ENCODE measurements at places on chromosomes 3 and 15.

DNA sequence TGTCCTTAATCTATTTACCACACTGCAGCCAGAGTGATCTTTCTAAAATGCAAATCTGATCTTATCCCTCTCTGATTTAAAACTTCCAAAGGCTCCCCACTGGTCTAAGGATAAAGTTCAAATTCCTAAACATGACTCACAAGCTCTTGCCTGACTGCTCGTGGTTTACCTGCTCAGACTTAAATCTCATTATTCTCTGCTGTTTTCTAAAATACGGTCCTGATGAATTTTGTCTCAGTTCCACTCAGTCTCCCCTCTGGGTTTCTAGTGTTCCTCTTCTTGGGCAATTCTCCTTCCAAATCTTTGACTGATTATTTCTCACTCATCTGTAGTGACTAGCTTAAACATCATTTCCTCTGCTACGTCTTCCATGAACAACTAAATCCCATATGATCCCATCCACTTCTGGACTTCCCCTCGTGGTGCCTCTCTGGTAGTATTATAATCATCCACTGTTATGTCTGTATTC lies 108.3 kb downstream of the P3H2 start:
- DNase-seq, result no peak

DNA sequence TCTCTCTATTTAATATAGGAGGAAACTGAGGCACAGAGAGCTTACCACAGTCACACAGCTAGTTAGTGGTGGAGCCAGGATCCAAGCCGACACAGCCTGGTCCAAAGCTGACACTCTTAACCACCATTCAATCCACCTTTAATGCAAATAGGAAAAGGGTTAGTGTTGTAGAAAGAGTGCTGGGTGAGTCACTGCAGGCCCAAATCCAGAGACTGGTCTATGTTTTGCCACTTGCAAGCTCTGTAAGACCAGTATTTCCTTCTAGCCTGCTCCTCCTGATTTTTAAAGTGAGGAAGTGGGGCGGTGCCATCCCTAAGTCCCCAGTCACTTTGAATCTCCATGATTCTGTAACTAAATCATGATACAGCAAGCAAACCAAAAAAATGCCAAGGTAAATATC lies 111.0 kb downstream of the MECOM start:
- DNase-seq, result no peak

DNA sequence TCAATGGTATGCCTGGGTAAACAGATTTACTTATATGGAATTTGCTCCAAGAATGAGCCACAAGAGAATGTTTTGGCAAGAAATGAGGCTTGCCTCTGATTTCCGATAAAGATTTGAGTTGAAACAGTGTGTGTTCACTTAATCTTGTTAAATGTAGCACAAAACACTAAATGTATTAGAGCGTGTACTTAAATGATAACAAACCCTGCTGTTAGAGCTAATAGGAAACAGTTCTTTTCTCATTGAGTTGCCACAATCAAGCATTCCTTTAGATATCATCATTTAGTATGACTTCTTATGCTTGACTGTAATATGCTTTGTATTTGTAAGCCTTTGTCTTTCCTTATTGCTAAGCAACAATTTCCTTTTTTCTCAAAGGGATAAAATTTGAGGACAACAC lies 353.6 kb upstream of the ZNF717 start:
- DNase-seq, result no peak

- no peak for DNase-seq
These were observed 21.0 kb downstream of the BOC start for GRCh38 chr3:113232342-113232741.

- no peak for DNase-seq
These were observed 96.4 kb downstream of the FNDC3B start for GRCh38 chr3:172135820-172136219.

DNA sequence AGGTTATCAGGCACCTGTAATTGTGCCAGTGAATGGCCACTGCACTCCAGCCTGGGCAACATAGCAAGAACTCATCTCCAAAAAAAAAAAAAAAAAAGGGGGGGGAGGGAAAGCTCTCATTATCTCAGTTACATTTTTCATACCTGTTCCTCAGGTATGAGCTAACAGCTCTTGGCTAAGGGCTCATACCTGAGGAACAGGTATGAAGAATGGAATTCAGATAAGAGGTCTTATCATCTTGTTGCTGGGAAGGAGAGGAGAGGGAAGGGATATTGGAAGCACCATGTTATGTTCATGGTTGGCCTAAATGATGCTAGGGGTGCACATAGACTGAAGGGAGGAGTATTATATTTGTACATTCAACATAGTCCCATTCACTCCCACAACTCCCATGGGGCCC lies 2.6 kb downstream of the SLC15A2 start:
- no peak for DNase-seq

DNA sequence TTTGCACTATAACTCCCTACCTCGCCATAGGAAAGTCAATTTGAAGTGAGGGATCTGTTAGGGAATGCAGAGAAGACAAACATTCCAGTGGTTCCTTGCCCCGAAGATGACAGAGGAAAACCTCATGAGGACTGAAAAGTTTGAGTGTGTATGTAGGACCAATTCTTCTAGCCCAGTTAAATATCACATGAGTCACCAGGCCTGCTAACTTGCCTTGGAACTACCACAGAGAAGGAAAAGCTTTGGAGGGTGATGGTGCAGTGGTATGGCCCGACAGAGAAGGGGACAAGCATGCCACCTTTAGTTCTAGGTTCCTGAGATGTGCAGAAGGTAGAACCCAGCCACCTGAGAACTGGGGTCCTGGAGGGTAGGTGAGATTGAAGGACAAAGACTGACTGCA lies 2.6 kb upstream of the UPK1B start:
- no peak for DNase-seq

GRCh38 chr3:140972833-140973232 lies 31.2 kb downstream of the SLC25A36 start:
- DNase-seq, result no peak

DNA sequence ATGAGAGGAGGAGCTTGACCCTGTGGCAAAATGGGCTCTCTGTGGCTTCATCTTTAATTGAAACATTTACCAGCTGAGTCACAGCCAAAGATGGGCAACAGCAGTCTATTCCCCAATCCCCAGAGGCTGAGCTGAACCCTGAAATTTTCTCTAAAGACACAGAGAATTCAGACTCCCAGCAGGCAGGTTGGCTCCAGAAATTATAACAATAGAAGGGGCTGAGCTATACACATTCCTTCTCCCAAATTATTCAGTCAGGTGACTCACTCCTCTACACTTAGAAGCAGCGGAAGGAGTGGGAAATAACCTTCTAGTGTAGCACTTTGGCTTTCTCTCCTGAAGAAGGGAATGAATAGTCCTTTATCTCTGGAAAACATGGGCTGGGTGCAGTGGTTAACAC lies 264.3 kb upstream of the ARHGEF26 start:
- no peak for DNase-seq

DNA sequence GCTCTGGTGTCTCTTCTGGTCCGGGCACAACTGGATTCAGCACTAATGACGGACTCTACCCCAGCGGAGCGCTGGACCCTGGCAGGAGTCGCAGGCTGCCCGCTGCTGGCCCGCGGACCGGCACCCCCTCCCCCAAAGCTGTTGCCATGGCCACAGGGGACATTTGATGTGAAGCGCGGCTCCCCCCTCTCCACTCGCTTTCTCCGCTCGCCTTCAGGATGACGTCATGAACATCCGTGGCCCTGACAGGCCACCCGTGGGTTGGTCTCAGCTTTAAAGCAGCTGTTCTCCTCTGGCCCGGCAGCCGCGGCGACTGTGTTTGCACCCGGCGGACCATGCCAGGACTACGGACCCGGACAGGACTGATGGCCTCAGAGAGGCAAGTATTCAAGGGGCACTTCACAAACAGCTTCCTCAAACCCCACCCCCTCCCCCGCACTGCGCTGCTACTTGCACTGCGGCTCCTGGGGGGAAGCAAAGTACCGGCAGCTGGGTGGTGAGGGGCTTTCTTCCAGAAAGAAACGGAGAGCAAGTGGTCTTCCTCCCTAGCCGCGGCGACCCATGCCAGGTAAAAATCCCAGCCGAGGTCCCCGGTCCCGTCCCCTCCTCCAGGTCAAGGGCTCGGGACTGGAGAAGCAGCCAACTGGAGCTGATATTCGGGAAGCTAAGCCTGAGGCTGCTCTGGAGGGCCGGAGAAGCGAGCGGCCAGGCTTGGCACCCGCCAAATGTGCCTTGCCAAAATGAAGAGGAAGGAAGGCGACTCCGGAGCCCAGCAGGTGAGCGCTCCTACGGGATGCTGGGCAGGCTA lies 16.6 kb upstream of the AEN start:
- DNase-seq, result no peak

- no peak for DNase-seq
These were observed 27.8 kb downstream of the STARD5 start for GRCh38 chr15:81296186-81296585.

- no peak for DNase-seq
These were observed 17.4 kb downstream of the H1-8 start for GRCh38 chr3:129560269-129560787.

DNA sequence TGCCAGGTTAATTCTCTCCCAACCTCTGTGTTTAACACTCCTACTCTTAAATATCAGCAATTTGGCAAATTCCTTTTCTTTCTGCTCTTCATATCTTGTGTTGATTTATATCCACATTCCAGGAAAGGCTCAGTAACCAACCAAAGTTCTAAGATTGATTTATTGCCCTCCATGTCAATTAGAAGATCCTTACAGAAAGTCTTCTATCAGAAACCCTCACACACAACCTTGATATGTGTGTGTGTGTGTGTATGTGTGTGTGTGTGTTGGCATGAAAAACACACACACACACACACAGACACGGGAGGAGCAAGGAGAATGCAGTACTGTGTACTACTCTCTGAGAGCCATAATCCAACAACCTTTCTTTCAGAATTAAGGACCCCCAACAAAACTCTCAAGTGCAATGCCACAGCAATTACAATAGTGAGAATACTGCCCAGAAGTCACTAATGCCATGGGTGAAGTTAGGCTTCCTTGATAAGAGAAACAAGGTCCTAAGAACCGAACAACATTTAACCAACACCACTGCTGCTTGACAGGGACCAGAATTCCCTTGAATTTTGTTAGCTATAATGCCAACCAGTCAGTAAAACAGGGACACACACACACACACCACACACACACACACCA lies 1.1 kb downstream of the LSAMP start:
- no peak for DNase-seq

- DNase-seq, result no peak
These were observed 2.9 kb upstream of the EPHB3 start for GRCh38 chr3:184558726-184559125.

DNA sequence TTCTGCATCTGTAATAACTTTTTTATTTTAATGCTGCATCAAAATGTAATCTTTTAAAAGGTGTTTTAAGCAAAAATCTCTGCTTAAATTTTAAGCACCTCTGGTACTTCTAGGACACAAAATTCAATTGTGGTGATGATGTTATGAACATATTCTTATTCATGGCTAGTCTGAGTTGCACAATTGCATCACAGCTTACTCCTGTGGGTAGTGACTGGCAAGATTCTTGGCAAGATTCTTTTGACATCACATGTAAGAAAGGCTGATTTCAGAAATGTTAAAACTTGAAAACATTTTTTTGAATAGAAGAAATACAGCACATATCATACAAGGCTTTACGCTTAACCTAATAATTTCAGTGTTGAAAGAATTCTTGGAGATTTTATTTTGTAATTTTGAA lies 35.7 kb downstream of the IQCH start:
- DNase-seq, result no peak

GRCh38 chr3:51819709-51820406 lies 40.8 kb upstream of the IQCF6 start:
- no peak for DNase-seq

DNA sequence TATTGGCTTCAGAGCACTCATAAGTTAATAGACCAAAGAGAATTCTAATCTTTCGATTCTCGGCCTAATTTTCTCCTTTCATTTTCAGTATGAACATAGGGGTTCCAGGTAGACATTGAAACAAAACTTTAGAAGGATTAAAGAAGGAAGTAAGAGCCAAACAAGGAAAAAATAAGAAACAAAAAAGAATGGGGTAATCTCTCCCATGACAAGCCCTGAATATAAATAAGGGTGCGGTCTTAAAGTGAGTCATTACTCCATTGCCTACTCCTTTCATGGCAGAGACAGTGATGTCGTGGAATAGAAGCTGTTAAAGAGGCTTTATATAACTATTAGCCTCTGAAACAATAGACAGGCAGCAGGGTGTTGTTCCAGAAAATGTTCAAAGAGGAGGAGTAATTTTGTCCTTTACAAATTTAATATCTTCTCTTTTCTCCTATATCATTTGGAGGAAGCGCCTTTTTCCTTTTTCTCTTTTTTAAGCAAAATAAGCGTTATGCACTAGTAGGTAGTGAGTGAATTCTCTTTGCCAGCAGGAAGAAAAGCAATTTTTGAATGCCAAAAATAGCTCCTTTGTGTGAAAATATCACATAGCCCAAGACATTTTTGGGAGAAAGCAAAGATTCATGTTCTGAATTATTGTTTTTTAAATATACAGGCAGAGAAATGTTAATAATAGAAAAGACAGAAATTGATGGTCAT lies 607.9 kb upstream of the KCNMB2 start:
- DNase-seq, result no peak

GRCh38 chr3:123093696-123094095 lies 26.9 kb downstream of the PDIA5 start:
- DNase-seq, result no peak

DNA sequence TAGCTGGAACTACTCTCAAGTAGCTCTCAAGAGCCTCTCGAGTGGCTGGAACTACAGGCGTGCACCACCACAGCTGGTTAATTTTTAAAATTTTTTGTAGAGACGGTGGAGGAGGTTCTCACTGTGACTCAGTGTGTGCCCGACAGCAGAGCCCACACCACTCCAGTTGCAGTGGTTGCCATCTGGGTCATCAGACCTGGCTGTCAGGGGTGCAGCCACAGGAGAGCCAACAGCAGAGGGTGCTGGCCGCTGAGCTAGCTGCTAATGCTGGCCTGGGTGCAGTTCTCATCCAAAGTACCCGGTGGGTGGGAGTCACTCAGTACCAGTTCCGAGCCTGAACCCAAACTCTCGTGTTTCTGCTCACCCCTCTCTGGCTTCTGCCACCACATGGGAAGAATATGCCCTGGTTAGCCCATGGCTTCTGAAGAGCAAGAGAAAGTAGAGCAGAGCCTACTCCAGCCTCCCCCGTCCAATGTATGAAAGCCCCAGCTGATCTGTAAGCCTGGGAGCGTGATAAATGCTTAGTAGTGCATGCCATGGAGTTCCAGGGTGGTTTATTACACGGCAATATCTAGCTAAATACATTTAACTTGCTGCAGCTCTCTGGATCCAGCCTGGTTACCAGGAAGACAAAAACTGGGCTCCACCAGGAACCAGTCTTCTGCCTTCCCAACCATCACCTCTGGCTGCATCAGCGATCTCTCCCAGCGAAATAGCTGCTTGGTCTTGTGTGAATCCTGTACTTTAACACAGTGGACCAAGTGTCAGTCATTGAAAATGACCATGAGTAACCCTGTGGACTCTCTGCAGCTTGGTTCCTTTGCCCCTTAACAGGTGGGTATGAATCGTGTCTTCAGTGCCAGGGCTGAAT lies 17.1 kb downstream of the UMPS start:
- no peak for DNase-seq

- DNase-seq, result no peak
These were observed 242.0 kb downstream of the EDEM1 start for GRCh38 chr3:5429517-5429890.

DNA sequence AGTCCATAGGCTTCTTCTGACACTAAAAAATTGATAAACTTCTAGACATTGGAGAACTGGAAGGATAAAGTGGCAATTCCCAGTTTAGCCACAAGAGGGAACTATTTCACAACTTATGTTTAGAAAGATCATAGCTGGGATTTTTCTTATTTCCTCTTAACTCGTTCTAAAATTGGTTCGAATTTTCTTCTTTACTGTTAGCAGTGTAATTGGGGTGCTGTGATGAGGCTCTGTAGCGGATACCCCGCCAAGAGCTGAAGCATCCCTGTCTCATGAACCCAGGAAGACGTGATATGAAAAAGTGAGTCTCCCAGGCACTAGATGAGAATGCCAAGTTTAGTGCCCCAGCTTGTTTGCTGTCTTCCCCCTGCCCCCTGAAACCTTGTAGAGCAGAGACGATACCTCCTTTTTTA lies 85.1 kb downstream of the PDCD6IP start:
- DNase-seq, result peak; percentile 34
